ENCODE measurements at places on chromosomes 6 and 20.

- no peak for DNase-seq
Measured at GRCh38 chr6:162371121-162371520, 356.4 kb downstream of the PRKN start.

- no peak for DNase-seq
Measured at GRCh38 chr6:92122746-92123145, 1296.6 kb downstream of the EPHA7 start.

DNA sequence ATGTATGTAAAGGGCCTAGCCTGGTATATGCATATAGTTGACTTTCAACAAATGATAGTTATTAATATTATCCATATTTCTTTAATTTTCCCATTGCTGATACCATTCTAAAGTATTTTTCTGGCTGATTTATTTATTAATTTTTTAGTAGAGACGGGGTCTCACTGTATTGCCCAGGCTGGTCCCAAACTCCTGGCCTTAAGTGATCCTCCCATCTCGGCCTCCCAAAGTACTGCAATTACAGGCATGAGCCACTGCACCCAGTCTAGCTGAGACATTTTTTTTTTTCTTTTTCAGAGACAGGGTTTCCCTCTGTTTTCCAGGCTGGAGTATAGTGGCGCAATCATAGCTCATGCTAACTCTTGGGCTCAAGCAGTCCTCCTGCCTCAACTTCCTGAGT lies 29.8 kb upstream of the MROH8 start:
- DNase-seq, result no peak

DNA sequence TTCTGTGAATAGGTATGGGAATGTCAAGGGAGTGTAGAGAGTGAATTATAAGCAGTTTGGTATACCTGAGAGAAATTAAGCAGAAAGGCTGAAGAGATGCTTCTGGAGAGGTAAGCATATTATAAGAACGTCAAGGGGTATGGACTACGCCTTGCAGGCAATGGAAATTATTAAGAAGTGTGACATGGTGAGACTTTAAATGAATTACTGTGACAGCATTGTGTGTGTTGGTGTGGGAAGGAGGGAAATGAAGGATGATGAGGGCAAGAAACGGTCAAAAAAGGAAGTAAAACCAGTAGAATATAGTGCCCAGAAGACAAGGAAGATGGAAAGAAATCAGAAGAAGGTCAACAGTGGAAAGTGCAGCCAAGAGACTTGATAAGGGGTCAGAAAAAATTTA lies 5.9 kb downstream of the KHDRBS2 start:
- no peak for DNase-seq

DNA sequence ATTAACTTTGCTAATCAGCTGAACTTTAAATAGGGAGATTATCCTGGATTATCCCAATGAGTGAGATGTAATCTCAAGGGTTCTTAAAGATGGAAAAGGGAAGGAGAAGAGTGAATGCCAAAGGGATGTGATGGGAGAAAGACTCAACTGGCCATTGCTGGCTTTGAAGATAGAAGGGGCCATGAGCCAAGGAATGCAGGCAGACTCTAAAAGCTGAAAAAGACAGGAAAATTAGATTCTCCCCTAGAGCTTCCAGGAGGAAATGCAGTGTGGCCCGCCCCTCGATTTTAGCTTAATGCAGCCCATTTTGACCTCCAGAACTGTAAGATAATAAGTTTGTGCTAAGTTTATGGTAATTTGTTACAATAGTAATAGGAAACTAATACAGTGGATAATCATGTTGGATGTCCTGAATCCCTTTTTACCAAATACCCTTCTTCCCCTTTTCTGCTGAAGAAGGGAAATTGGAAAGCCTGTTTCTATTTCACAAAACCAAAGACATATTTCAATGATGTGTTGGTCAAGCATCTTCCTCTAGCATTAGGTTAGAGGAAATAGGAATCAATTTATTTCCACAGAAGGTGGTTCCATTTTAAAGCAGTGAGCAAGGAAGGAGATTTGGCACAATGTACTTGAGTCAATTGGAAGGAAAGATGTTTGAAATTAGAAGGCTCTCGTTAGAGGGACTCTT lies 3.3 kb upstream of the HDDC2 start:
- no peak for DNase-seq
